ENCODE measurements at places on chromosomes 6 and 20. TPM values are rescaled to one million over a fixed set of nuclear protein-coding genes. Genes with fewer than 3 reads are reported as not detected.
A peak's percentile ranks its signal among the peaks of the same experiment; 100 is the strongest.

The HLA-DQB1 gene
- total RNA-seq, result 204 TPM

The C20orf202 gene
- total RNA-seq, result 0.39 TPM

The GRIK2 gene
- total RNA-seq, result not detected

The HMGN4 gene
- total RNA-seq, result 59.5 TPM

The RARS2 gene
- 34.0 TPM for total RNA-seq

The CEP250 gene
- total RNA-seq, result 64.1 TPM

- peak overlapping the region; percentile 65 for H3K4me3 ChIP-seq
- peak; percentile 89 for DNase-seq
- H3K27me3 ChIP-seq, result no peaks in the 10 kb centered on the region
- H3K36me3 ChIP-seq, result no peaks in the 10 kb centered on the region
- H3K27ac ChIP-seq, result peak overlapping the region; percentile 95
- H3K4me1 ChIP-seq, result peaks cover 80% of the 10 kb centered on the region
Observed at GRCh38 chr6:31585491-31585890, 586 bp upstream of the LST1 start.

GRCh38 chr6:85015396-85015990 is 251.1 kb upstream of the TBX18 start:
- H3K4me1 ChIP-seq, result no peaks in the 10 kb centered on the region
- H3K27ac ChIP-seq, result no peak overlapping the region
- peak; percentile 1 for DNase-seq
- no peak overlapping the region for H3K4me3 ChIP-seq
- H3K36me3 ChIP-seq, result no peaks in the 10 kb centered on the region
- no peaks in the 10 kb centered on the region for H3K27me3 ChIP-seq

DNA sequence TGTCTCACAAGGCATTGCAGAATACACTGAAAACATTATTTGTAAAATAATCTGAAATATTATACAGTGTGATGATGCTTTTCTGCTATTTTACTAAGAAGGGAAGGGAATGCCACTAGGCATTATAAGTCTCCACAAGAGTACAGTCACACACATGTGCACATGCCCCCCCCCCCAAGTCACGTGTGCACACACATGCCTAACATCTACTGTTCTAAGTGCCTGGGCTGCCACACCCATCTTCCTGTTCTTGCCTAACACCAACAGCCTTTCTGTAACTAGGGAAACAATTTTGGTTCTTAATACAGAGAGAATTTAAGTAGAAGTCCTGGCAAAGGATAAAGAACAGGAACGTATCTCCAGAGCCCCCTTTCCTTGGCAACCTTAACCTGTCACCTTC is 58.2 kb upstream of the BCLAF1 start:
- H3K4me1 ChIP-seq, result no peaks in the 10 kb centered on the region
- no peak overlapping the region for H3K4me3 ChIP-seq
- no peaks in the 10 kb centered on the region for H3K36me3 ChIP-seq
- DNase-seq, result peak; percentile 4
- peaks cover 6% of the 10 kb centered on the region for H3K27me3 ChIP-seq

GRCh38 chr6:93790981-93791380 is 371.6 kb upstream of the EPHA7 start:
- H3K4me1 ChIP-seq, result no peaks in the 10 kb centered on the region
- no peaks in the 10 kb centered on the region for H3K36me3 ChIP-seq
- H3K4me3 ChIP-seq, result no peak overlapping the region

GRCh38 chr6:154933181-154933827 is 61.8 kb upstream of the TIAM2 start:
- no peak overlapping the region for H3K4me3 ChIP-seq
- no peaks in the 10 kb centered on the region for H3K36me3 ChIP-seq
- no peaks in the 10 kb centered on the region for H3K4me1 ChIP-seq
- DNase-seq, result no peak
- H3K27ac ChIP-seq, result no peak overlapping the region
- H3K27me3 ChIP-seq, result no peaks in the 10 kb centered on the region

DNA sequence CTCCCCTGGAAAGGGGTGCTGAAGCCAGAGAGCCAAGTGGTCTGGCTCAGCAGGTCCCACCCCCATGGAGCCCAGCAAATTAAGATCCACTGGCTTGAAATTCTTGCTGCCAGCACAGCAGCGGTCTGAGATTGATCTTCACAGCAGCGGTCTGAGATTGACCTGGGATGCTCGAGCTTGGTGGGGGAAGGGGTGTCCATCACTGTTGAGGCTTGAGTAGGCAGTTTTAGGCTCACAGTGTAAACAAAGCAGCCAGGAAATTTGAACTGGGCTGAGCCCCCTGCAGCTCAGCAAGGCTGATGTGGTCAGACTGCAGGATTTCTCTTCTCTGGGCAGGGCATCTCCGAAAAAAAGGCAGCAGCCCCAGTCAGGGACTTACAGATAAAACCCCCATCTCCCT is 41.3 kb upstream of the B3GAT2 start:
- no peaks in the 10 kb centered on the region for H3K4me1 ChIP-seq
- H3K27ac ChIP-seq, result no peak overlapping the region
- H3K36me3 ChIP-seq, result no peaks in the 10 kb centered on the region
- no peak overlapping the region for H3K4me3 ChIP-seq

DNA sequence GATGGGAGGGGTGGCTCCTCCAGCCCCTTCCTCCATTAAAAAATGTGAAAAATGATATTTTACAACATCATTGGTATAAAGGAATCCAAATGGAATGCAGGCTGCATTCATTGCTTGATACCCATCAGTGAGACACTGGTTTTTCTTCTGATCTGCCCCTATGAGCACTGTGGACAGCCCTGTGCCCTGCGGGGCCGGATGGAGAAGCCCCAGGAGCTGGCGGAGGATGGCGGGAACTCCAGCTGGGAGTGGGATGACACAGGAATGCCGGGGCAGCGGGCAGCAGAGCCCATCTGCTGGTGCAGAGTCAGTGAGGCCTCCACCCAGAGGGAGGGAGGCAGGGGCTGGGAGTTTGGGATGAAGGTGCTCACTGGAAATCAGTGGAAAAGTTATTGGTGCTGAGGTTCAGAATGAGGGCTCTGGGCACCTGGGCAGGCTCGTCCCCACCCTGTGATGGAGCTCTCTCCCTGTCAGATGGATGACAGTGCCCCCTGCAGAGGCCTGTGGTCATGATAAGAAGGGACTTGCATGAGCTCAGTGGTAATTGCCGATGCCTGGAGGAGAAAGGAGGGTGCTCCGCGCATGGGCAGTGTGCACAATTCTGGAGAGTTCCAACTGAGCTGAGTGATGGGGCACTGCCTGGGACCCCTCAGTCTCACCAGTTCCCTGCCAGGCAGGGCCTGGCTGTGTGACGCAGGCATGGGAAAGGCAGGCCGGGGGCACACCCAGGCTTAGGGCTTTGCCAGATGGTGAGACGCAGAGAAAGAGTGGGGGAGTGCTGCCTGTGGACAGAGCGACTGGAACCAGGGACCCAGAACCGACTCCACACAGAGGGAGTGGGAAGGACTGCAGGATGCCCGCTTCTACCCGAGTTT is 23.2 kb downstream of the CTCFL start:
- no peak for DNase-seq
- no peaks in the 10 kb centered on the region for H3K36me3 ChIP-seq
- H3K4me1 ChIP-seq, result peaks cover 5% of the 10 kb centered on the region
- H3K4me3 ChIP-seq, result no peak overlapping the region

- H3K36me3 ChIP-seq, result no peaks in the 10 kb centered on the region
- DNase-seq, result peak; percentile 58
- H3K4me1 ChIP-seq, result peaks cover 47% of the 10 kb centered on the region
- H3K4me3 ChIP-seq, result peak within 1 kb of the TSS; percentile 68
Observed at GRCh38 chr6:113856625-113857555, at the start of gene MARCKS. Gene MARCKS (plus strand): TSS chr6:113857345. CDS start chr6:113857746, 401 bp downstream.

- no peaks in the 10 kb centered on the region for H3K36me3 ChIP-seq
- H3K27me3 ChIP-seq, result no peaks in the 10 kb centered on the region
- H3K4me1 ChIP-seq, result no peaks in the 10 kb centered on the region
- H3K4me3 ChIP-seq, result no peak overlapping the region
- DNase-seq, result no peak
Observed at GRCh38 chr6:104591573-104592334, 268.0 kb downstream of the HACE1 start.

DNA sequence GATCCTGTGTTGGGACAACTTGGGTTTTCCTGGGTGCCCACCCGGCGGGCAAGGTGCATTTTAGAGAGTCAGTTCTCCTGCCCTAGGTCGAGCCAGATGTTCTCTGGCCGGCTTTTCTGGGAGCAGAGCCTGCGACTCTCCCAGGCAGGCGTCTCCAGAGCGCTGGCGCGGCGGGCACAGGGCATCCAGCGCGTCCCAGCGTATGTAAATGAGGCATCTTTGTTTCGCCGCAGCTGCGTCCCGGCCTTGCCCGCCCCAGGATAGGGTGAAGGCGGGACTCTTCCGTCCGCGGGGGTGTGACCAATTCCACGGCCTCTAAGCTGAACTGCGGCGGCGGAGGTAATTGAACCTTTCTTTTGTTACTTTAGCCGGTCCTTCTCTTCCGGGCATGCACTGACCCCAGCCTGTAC is 9.1 kb downstream of the GRIK2 start:
- H3K4me3 ChIP-seq, result no peak overlapping the region
- no peak for DNase-seq
- H3K27me3 ChIP-seq, result peaks cover 2% of the 10 kb centered on the region
- H3K36me3 ChIP-seq, result no peaks in the 10 kb centered on the region
- H3K27ac ChIP-seq, result no peak overlapping the region

GRCh38 chr6:132713352-132714134 is at the start of gene VNN1:
Gene VNN1 (minus strand): TSS chr6:132714055. CDS start chr6:132714035, 20 bp downstream.
- DNase-seq, result no peak
- H3K36me3 ChIP-seq, result no peaks in the 10 kb centered on the region
- no peak within 1 kb of the TSS for H3K27ac ChIP-seq
- peaks cover 2% of the 10 kb centered on the region for H3K27me3 ChIP-seq
- H3K4me3 ChIP-seq, result no peak within 1 kb of the TSS
- no peaks in the 10 kb centered on the region for H3K4me1 ChIP-seq

DNA sequence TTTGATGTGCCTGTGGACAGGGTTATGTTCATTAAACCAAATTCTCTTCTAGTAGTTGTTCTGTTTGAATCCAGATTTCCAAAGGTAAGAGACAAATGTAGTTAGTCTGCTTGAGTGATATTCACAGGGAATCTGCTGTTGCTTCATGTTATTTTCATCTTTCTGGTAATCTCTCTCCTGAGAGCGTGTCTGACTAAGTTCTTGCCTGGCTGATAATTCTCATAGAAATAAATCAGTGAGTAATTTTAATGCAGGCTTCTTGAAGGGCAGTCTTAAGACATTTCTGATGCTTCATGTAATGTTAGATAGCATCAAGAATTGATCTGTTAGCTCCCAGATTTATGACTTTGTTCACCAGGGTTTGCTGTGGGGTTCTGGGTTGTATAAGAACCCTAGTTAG is 54.2 kb downstream of the CTNNBL1 start:
- no peaks in the 10 kb centered on the region for H3K27me3 ChIP-seq
- DNase-seq, result no peak
- peaks cover 33% of the 10 kb centered on the region for H3K36me3 ChIP-seq
- no peak overlapping the region for H3K4me3 ChIP-seq
- H3K27ac ChIP-seq, result no peak overlapping the region
- peaks cover 4% of the 10 kb centered on the region for H3K4me1 ChIP-seq

GRCh38 chr20:49982346-49983122 is at the start of gene SNAI1:
Gene SNAI1 (plus strand): TSS chr20:49982980. CDS start chr20:49983060, 80 bp downstream.
- H3K27ac ChIP-seq, result no peak within 1 kb of the TSS
- H3K36me3 ChIP-seq, result no peaks in the 10 kb centered on the region
- H3K4me3 ChIP-seq, result no peak within 1 kb of the TSS
- no peaks in the 10 kb centered on the region for H3K27me3 ChIP-seq
- peaks cover 24% of the 10 kb centered on the region for H3K4me1 ChIP-seq
- DNase-seq, result peak; percentile 81

DNA sequence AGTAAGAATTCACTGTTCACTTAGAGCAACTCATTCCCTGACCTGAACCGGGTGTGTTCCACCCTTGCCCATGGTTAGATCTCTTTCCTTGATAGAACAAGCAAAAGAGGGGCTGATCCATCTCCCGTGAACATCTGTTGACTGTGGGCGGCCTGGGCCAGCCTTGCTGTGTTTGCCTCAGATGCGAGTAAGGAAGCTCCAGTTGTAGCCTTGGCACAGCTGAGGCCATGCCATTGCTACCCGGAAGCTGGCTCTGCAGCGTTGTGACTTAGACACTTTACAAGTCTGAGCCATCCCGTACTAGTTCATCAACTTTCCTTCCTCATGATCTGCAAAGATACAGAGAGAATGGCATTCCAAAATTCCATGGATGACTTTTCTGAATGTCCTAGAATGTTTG is 139.0 kb downstream of the MAP3K4 start:
- H3K36me3 ChIP-seq, result peaks cover 8% of the 10 kb centered on the region
- no peak overlapping the region for H3K4me3 ChIP-seq
- DNase-seq, result no peak
- H3K27me3 ChIP-seq, result no peaks in the 10 kb centered on the region

DNA sequence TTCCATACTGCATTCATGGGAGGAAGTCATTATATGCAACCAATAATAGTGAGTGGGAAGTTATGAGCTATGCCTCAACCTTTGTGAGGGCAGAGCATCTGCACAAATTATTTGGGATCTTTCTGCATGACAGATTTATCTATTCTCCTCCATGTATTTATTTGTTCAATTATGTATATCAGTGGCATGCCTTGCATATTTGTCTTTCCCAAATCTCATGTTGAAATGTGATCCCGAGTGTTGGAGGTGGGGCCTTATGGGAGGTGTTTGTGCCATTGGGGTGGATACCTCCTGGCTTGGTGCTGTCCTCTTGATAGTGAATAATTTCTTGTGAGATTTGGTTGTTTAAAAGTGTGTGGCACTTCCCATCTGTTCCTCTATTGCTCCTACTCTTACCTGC is 1246.0 kb upstream of the CITED2 start:
- H3K27ac ChIP-seq, result no peak overlapping the region
- no peaks in the 10 kb centered on the region for H3K36me3 ChIP-seq
- no peak for DNase-seq
- H3K27me3 ChIP-seq, result no peaks in the 10 kb centered on the region
- no peak overlapping the region for H3K4me3 ChIP-seq
- no peaks in the 10 kb centered on the region for H3K4me1 ChIP-seq

DNA sequence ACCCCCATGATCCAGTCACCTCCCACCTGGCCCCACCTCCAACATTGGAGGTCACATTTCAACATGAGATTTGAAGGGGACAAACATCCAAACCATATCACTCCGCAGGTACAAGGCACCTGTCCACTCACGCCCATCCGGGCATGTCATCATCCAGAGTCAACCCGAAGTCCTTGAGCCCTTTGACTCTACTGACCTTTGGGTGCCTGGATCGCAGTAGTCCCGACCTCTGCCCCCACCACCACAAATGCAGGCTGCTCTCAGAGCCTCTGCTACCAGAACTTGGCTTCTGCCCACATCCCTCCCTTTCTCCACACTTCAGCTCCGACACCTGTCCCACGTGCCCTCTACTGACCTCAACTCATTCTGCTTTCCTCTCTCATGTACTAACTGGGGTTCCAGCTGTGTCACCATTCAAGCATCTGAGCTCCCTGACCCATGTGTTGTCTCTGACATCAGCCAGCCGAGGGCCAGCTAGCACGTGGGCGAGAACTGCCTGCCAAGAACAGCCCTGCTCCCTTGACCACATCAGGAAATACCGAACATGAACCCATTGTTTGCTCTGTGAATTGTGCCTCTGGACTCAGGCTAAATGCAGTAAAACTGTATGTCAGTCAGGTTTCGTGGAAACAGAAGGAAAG is 498.3 kb upstream of the SULF2 start:
- no peak overlapping the region for H3K4me3 ChIP-seq
- peaks cover 3% of the 10 kb centered on the region for H3K27me3 ChIP-seq
- no peak for DNase-seq
- no peaks in the 10 kb centered on the region for H3K4me1 ChIP-seq
- H3K27ac ChIP-seq, result no peak overlapping the region

- no peak for DNase-seq
- no peak overlapping the region for H3K4me3 ChIP-seq
- no peak overlapping the region for H3K27ac ChIP-seq
- no peaks in the 10 kb centered on the region for H3K27me3 ChIP-seq
- no peaks in the 10 kb centered on the region for H3K4me1 ChIP-seq
- no peaks in the 10 kb centered on the region for H3K36me3 ChIP-seq
Observed at GRCh38 chr6:162690158-162690557, 37.4 kb downstream of the PRKN start.

GRCh38 chr6:133159255-133159795 is 81.8 kb upstream of the EYA4 start:
- no peak overlapping the region for H3K4me3 ChIP-seq
- no peaks in the 10 kb centered on the region for H3K4me1 ChIP-seq
- H3K27me3 ChIP-seq, result no peaks in the 10 kb centered on the region
- H3K27ac ChIP-seq, result no peak overlapping the region
- H3K36me3 ChIP-seq, result no peaks in the 10 kb centered on the region
